ENCODE measurements at places on chromosomes 5 and 9. TPM values are rescaled to one million over a fixed set of nuclear protein-coding genes. Genes with fewer than 3 reads are reported as not detected.

ANKRD34B gene
- not detected for total RNA-seq

WNT8A gene
- total RNA-seq = not detected

HARS1 gene
- 77.2 TPM for total RNA-seq

INSL4 gene
- total RNA-seq = not detected

CTNND2 gene
- 6.0 TPM for total RNA-seq

STOM gene
- total RNA-seq = 53.9 TPM

SPATA6L gene
- total RNA-seq = 5.5 TPM

DNA sequence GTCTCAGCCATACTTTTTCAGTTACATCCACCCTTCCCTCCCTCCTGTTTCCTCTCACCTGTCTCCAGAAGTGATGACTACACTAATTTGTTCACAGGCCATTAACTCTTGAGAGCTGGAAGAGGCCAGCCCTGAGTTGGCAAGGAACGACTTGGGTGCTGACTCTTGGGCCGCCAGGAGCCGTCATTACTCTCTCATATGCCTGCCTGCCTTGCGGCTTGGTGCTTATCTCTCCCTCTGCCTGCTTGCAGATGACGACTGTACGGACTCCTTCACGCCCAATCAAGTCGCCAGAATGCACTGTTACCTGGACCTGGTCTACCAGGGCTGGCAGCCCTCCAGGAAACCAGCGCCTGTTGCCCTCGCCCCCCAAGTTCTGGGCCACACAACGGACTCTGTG, 66.1 kb downstream of the PAPPA start:
- no peak for DNase-seq

GRCh38 chr9:2853517-2853916, 9.6 kb upstream of the PUM3 start:
- DNase-seq = no peak

DNA sequence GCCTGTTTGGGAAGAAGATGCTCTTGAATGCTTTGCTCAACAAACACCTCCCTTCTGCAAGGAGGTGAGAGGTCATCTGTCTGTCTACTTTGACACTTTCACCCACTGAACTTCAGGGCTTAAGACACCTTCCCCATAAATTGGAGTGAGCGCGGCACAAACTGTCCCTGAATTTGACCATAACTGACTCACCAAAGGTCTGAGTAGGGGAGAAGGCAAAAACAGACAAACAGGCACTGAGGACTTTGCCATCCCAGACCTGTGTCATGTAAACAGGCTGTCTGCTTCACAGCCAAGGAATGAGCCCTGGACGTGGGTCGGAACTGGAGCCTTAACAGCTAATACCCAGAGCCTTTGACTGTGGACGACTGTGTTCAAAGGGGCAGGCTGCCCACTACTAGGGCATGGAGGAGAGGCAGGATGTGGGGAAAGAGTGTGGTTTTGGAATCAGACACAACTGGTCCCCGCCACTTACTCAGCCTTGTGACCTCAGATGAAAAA, 320.9 kb upstream of the KLF4 start:
- DNase-seq = no peak

- DNase-seq = no peak
Observed at GRCh38 chr5:66987540-66987939, 209.1 kb downstream of the CD180 start.

DNA sequence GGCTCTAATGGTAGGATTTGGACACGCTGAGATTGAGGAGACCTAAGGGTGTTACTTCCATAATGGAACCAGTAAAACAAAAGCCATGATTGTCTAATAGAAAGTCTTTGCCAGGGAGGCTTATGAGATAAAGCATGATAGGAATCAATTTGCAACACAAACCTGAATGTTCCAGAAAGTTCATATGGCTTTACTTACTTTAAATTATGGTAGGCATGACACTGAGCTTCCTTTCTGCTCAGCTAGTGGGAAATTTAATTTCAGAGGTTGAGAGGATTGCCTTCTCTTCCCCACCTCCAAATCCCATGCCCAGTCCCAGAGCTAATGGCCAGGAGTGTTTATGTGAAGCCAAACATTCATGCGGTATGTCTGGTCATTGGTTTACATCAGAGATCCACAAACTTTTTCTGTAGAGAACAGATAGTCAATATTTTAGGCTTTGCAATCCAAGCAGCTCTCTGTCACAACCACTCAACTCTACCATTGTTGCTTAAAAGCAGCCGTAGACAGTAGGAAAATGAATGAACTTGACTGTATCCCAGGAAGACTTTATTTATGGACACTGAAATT, 114.5 kb downstream of the UGCG start:
- no peak for DNase-seq

DNA sequence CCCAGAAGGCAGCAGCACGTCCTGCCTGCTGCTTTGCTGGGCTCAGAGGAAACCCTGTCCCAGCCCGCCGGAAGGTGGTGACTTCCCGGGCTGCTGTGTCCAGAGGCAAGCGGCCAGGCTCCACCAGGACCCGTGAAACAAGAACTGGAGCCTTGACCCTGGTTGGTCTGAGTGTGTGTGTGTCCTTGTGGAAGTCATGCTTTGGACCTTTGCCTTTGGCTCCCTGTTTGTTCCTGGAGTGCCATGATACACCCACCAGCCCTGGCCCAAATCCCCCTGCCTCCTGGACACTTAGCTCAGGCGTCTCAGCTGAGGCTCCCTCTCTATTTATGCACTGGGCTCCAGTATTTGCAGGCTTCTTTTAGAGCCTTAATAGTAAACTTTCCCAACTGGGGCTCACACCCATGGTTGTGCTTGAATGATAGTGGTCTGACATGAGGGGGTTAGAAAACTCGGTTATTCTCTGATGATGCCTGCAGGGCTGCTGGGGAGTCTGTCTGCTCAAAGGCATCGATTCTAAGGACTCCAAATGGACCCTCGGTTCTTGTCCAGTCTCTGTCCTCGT, 72.2 kb downstream of the C9orf50 start:
- no peak for DNase-seq

GRCh38 chr5:77867914-77868313, 91.8 kb upstream of the TBCA start:
- DNase-seq = no peak

GRCh38 chr5:74072646-74073045, 446.6 kb downstream of the ARHGEF28 start:
- no peak for DNase-seq

DNA sequence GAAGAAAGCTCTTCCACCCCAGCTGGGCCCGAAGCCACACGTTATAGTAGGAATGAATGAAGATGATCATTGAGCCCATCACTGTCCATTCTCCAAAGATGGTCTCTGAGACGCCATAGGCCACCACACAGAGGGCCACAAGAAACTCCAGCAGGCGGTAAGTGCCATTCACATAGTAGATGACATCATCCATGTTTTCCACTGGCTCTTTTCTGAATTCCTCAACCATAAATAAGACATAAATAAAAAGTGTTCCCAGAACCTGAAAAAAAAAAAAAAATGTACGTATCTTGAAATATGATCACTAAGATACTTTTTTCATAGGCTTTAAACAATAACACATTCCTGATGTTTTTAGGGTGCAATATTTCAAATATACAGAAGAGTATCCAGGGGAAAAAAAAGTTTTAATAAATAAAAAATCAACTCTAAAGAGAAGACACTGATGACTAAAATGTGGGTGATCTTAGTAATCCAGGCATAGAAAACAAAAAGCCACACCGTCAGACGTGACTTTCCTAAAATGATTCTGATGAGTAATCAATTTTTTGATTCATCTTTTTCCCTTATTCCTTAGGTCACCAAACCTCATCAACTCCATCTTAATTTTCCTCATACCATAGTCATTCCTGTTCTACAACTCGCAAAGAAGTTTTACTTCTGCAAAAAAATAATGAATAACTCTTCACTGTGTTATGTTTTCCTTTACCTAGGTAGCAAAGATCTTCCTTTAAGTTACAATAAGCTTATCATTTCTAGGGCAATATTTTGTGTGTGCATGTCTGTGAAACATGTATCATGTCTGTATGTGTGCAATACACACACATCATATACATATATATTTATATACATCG, 47.8 kb downstream of the RNF145 start:
- no peak for DNase-seq

DNA sequence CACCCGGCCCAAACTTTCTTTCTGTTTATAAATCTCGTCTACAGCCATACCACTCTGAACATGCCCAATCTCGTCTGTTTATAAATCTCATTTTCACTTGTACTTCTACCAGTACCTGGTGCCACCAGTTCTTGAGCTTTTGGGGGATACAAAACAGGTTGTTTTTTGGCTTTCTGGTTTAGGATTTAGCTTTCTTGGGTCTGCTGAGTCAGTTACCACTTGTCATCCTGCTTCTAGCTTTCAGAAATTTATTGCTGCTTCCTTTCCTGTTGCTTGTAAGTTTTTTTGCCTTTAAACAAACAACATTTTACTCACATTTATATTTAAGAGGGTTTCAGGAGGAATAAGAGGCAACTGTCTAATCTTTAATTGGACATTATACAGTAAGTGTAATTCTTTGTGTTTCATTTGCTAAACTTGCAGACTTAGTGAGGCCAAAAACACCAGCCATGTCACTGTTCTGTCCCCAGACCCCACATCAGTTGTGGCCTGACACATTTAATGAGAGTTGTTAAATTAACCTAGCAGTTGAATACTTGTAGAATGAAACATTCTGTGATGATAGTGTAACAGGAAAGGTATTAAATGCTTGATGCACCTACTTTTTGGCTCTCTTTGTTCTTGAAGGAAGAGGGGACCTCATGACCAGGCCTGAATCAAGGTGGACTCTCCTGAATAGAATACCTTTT, 11.8 kb downstream of the NDFIP1 start:
- no peak for DNase-seq

DNA sequence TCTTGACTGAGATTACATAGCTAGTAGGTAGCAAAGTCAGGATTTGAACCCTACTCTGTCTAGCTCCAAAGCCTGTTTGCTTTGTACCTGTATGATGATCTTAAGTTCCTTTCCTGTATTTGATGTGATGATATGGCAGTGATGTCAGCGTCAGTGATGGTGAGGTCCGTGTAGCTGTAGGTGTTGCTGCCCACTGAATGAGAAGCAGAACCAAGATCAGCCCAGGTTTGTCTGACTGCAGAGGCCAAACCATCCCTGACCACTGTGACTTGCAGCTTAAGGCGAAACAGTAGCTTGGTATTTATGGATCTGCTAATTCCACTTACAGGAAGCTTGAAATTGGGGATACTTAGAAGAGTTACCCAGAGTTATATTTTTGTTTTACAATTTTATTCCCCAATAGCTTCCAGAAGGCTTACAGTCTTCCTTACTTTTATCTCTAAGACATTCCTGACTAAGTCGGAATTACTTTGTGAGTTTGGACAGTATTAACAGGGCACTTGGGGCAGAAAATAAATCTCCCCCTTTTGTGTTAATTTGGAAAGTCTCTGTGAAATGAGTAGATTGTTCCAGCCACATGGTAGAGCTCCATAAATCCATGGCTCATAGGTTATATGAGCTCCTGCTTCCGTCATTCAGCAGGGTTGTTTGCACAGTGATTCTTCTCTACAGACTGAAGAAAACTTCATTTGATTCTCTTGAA, 273.4 kb downstream of the NR3C1 start:
- no peak for DNase-seq

- DNase-seq = no peak
Observed at GRCh38 chr5:158937381-158937952, 162.2 kb downstream of the EBF1 start.

- no peak for DNase-seq
Observed at GRCh38 chr5:119174578-119175163, 103.8 kb downstream of the DMXL1 start.

GRCh38 chr9:8140557-8140956, 341.0 kb upstream of the DMAC1 start:
- no peak for DNase-seq

GRCh38 chr5:14251733-14252132, 108.6 kb downstream of the TRIO start:
- no peak for DNase-seq

- DNase-seq = no peak
Observed at GRCh38 chr5:126780165-126780827, 3.4 kb downstream of the LMNB1 start.

DNA sequence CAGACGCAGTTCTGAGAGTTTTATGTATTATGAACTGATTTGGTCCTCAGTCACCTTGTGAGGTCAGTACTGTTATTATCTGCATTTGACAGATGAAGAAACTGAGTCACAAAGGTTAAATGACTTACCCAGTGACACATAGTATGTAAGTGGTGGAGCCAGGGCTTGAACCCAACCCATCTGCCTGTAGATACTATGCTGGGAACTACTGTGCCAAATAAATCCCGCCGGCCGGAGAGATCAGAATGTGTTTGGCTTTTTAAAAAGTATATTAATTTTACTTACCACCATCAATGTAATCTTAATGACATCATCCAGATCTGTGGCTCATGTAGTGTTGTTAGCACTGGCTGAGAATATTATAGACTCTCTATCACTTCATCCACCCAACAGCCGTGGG, 80.8 kb downstream of the ZNF618 start:
- no peak for DNase-seq

- DNase-seq = no peak
Observed at GRCh38 chr9:116589392-116590354, 97.4 kb upstream of the TRIM32 start.
